ENCODE measurements at places on chromosomes 2 and 18.

DNA sequence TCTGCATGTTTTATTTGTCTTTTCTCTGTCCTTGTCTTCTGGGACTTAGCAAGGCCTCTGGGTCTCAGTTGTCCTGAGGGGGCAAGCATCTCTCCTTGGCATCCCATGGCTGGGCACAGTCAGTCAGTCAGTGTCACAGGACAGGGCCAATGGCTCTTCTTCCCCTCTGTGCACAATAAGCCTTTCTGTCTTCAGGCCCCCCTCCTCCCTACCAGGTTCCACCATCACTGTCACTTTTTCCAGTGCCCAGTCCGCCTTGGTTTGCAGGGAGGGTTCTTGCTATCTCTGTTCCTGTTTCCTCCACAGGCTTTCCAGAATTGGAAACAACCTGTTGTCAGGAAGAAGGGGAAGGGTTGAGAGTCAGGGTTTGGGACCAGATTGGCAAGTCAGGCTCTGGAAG is 1.7 kb upstream of the VAMP5 start:
- DNase-seq = no peak

DNA sequence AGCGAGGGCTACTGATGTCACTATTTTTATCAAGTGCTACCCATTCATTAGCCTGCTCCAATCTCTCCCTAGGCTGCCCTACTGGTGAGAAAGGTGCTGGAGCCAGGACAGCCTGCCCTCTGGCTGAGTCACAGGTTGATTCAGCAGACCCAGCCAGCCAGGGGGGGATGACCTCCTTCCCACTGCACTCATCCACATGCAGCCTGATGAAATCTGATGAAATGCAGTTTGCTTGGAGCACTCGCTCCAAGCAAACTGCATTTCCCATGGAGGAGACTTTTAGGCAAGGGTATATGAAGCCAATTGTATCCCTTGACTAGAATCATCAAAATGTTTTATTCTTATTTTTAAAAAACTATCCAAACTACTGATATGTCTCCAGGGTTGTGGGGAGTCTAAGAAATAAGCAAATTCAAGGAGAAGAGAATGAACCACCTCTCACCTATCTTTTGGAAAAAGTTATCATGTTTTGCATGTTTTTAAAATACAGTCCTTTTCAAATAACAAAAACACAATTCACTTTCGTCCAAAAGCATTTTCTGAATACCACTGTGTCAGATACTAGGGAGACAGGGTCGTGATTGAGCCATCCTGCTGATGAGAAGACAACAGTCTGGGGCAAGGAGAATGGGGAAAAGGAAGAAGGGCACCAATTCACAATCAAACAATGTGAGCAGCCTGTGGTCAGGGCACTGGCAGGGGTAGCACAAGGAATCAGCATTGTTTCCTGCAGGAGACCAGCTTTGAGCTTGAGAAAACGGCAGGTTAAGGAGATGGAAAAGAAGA is 128.3 kb downstream of the AFF3 start:
- no peak for DNase-seq

- DNase-seq = no peak
Observed at GRCh38 chr2:5798084-5798483, 105.9 kb downstream of the SOX11 start.

- peak; percentile 59 for DNase-seq
Observed at GRCh38 chr2:164903951-164904350, 51.4 kb downstream of the SLC38A11 start.

DNA sequence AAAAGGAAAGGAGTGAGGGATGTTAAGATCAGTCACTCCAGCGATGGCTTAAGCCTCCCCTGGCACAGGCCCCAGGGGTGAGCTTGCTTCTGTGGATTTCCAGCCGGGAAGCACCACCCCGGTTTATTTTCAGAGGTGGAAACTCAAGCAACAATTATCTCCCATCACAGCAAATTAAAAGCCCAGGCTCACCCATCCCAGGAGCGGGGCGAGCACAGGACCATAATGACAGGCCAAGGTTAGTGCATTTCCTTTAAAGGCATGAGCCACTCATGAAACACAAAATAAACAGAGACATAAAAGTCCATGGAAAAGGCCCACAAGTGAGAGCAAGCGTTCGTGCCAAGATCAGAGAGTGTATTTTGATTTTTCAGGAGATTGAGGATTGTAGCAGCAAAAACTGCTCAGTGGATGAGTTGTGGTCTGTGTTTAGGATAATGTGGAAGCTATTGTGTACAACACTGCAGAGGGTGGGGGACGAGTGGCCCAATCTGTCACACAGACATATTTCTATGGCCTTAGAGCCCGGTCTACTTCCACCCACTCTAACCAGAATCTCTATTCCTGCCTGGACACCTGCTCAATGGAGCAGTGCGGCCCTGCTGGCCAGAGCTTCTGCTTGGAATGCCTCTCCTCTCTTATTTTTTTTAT is 111.4 kb upstream of the CDC42EP3 start:
- DNase-seq = peak; percentile 9
